ENCODE measurements at places on chromosomes 4 and X. TPM values are rescaled to one million over a fixed set of nuclear protein-coding genes. Genes with fewer than 3 reads are reported as not detected.

GRCh38 chrX:47178337-47178736, 15.3 kb upstream of the UBA1 start:
- peaks cover 1% of the 10 kb centered on the region for H3K4me1 ChIP-seq
- no peaks in the 10 kb centered on the region for H3K27me3 ChIP-seq

The NXF3 gene
- not detected for total RNA-seq

- H3K27me3 ChIP-seq: no peaks in the 10 kb centered on the region
- H3K4me3 ChIP-seq: no peak overlapping the region
- no peak for DNase-seq
- H3K4me1 ChIP-seq: no peaks in the 10 kb centered on the region
- H3K36me3 ChIP-seq: no peaks in the 10 kb centered on the region
- H3K27ac ChIP-seq: no peak overlapping the region
Measured at GRCh38 chr4:165711912-165712311, 161.1 kb upstream of the TLL1 start.

GRCh38 chrX:147675819-147676218, 235.9 kb upstream of the FMR1 start:
- no peak for DNase-seq
- no peaks in the 10 kb centered on the region for H3K27me3 ChIP-seq
- H3K27ac ChIP-seq: no peak overlapping the region
- H3K36me3 ChIP-seq: no peaks in the 10 kb centered on the region
- no peaks in the 10 kb centered on the region for H3K4me1 ChIP-seq

The SMR3B gene
- total RNA-seq: not detected

GRCh38 chrX:151973060-151973661, 1.3 kb downstream of the GABRE start:
- no peak overlapping the region for H3K4me3 ChIP-seq
- no peaks in the 10 kb centered on the region for H3K36me3 ChIP-seq
- no peak overlapping the region for H3K27ac ChIP-seq
- no peaks in the 10 kb centered on the region for H3K4me1 ChIP-seq
- H3K27me3 ChIP-seq: peaks cover 10% of the 10 kb centered on the region
- DNase-seq: no peak

The HSFX2 gene
- not detected for total RNA-seq
